ENCODE measurements at places on chromosomes 12 and 14.

GRCh38 chr12:91357381-91357780, 174.8 kb upstream of the DCN start:
- no peak for DNase-seq

DNA sequence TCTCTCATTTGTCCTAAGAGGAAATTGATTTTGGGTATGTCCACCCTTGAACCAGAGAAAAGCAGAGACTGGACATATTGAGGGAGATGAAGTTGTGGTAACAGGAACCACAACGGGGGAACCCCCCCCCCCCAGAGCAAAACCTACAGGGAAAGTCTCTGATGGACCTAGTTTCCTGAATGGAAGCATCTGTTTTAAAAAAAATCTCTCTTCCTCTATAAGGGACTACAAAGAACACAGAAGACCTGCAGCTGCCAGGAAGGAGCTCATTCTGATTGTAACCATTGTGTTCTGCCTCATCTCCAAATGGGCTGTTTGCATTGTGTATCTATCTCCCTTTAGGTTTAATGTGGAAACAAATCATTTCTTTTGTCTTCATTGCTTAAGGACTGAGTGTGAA, 13.4 kb downstream of the C1S start:
- DNase-seq: no peak

DNA sequence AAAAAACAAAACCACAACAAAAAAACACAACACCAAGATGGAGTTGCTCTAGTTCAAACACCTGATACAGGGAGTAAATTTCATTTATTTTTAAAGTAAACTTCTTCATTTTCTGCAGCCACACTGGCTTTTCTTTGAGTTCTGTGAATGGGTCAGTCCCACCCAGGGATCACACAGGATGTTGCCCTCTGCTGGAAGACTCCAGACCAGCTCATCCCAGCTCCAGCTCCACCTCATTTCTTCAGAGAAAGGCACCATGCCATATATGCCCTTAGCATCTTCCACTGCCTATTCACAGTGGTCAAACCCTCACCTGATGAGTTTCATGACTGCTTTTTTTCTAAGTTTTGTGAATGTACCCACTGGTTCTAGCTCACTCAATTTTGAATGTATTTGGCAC, 8.0 kb downstream of the GLIPR1 start:
- DNase-seq: no peak

GRCh38 chr12:51846911-51847642, 1.4 kb downstream of the FIGNL2 start:
- no peak for DNase-seq

GRCh38 chr14:104107611-104108569, 22.4 kb downstream of the ASPG start:
- DNase-seq: no peak

DNA sequence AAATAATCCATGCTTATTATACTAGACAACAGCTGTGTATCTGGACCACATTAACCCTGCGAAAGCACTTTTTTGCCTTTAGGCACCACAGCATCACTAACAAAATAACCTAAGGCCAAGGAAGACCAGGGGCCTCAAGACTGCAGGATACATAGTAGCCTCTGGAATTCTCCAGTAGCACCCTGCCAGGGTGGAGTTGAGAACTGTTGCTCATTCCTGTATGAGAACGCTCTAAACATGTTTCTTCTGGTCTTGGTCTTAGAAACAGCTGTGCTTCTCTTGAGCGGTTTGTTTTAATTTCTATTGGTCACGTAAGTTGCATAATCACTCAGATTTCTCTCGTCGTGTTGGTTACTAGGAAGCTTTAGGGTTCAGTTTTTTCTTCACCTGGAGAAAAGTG, 7.9 kb downstream of the B4GALNT3 start:
- DNase-seq: no peak

DNA sequence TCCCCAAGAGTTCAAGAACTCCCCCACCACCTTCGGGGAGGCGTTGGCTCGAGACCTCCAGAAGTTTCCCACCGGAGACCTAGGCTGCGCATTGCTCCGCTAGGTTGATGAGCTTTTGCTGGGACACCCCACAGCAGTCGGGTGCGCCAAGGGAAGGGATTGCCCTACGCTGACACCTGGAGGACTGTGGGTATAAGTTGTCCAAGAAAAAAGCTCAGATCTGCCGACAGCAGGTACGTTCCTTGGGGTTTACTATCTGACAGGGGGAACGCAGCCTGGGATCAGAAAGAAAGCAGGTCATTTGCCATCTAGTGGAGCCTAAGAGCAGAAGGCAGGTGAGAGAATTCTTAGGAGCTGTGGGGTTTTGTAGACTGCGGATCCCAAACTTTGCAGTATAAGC, 98.8 kb downstream of the FRMD6 start:
- DNase-seq: no peak

- no peak for DNase-seq
Measured at GRCh38 chr12:24034160-24034559, 84.7 kb upstream of the SOX5 start.

GRCh38 chr12:52860102-52860823, 11.5 kb upstream of the KRT78 start:
- DNase-seq: no peak

- DNase-seq: no peak
Measured at GRCh38 chr12:103728323-103728722, 112.7 kb downstream of the NT5DC3 start.

GRCh38 chr14:98752660-98753059, 519.3 kb downstream of the BCL11B start:
- DNase-seq: no peak

- DNase-seq: peak; percentile 39
Measured at GRCh38 chr12:50314636-50315312, 31.5 kb upstream of the LIMA1 start.

DNA sequence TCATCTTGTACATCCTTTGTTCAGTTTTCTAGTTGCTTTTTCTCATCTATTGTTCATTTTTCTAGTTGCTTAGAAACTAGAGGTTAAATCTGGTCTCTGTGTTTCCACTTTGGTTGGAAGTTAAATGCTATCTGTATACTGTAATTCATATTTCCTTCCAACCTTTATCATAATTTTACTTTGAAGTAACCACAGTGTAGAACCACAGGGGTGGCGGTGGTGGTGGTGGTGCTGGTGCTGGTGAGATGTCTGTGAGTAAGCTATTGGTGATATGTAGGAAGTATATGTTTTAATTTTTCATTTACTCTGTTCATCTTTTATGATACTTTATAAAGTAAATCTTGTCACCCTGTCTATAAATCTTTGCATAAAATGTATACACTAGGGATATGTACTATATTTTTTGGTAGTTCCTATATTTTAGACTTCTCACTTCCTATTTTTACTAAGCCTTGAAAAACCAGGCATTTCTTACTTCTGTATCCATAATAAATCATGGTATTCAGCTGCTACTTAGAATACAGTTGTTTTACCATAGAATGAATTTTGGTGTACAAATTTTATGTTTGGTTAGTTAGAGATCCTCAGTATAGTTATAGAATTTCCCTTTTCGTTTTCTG, 31.9 kb downstream of the CCDC91 start:
- no peak for DNase-seq

- peak; percentile 10 for DNase-seq
Measured at GRCh38 chr12:32454075-32454474, 54.7 kb downstream of the FGD4 start.

GRCh38 chr12:44029194-44029593, 193.3 kb downstream of the TMEM117 start:
- no peak for DNase-seq

DNA sequence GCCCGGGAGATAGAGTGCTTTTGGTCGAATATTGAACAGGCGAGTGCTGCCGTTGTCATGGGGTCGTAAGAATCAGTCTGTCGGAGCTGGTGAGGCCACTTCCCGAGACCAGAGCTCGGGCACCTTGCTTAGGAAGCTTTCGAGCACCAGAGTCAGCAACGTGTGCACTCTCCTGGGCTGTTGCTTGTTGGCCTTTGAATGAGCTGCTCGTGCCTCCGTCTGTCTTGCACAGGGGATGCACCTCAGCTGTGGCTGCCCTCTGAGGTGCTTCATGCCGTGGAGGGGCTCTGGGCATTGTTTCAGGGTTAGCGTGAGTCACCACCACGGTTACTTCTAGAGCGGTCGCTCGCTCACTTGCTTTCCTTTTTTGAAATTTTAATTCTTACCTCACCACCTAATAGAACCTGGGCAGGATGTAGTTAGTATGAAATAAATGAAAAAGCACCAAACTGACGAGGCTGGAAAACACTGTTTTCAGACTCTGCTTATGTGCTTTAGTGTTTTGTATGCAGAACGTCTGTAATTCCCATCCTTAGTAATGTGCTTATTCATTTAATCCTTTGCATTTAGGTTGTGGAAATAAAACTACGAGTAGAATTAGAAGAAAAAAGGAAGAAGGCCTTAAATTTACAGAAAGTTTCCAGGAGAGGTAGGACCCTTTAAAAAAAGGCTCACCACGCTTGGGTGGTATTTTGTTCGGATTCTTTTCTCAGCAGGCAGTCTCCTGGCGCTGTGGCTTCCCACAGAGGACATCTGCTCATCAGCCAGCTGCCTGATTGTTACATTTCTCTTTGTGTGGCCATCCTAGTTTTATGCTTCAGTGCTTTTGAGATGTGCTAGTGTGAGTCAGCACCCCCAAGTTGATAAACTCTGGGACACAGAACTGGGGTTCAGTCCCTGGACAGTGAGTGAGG, 40.6 kb downstream of the EP400 start:
- DNase-seq: no peak

DNA sequence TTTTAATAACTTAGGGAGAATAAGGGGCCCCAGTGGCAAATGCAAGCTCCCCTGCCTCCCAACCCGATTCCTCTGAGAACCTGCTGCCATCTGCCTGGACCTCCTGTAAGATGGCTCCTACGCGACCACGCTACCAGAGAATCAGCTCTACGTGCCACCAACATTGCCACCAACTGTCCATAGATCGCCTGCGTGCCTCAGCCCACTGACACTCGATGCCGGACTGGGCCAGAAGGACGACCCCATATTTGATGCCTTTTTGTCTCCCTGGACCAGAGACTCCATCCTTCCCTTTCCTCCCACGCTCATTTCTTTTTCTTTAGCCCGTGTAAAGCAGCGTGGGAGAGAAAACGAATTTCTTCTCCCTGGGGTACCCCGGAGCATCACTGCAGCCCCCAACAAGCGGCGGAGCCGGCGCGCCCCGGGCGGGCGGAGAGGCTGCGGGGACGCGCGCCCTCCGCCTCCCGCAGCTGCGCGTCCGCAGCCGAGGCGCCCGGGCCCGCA, 565 bp upstream of the KLHL42 start:
- no peak for DNase-seq

DNA sequence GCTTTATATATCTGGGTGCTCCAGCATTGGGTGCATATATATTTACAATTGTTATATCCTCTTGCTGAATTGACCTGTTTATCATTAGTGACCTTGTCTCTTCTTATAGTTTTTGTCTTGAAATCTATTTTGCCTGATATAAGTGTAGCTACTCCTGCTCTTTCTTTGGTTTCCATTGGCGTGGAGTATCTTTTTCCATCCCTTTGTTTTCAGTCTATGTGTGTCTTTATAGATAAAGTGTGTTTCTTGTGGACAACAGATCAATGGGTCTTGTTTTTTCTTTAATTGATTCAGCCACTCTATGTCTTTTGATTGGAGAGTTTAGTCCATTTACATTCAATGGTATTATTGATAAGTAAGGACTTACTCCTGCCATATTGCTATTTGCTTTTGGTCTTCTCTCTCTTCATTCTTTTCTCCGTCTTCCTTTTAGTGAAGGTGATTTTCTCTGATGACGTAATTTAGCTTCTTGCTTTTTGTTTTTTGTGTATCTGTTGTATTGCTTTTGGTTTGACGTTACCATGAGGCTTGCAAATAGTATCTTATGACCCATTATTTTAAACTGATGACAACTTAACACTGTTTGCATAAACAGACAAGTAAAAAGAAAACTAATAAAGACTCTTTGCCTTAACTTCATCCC, 347.6 kb downstream of the TMEM121 start:
- no peak for DNase-seq

DNA sequence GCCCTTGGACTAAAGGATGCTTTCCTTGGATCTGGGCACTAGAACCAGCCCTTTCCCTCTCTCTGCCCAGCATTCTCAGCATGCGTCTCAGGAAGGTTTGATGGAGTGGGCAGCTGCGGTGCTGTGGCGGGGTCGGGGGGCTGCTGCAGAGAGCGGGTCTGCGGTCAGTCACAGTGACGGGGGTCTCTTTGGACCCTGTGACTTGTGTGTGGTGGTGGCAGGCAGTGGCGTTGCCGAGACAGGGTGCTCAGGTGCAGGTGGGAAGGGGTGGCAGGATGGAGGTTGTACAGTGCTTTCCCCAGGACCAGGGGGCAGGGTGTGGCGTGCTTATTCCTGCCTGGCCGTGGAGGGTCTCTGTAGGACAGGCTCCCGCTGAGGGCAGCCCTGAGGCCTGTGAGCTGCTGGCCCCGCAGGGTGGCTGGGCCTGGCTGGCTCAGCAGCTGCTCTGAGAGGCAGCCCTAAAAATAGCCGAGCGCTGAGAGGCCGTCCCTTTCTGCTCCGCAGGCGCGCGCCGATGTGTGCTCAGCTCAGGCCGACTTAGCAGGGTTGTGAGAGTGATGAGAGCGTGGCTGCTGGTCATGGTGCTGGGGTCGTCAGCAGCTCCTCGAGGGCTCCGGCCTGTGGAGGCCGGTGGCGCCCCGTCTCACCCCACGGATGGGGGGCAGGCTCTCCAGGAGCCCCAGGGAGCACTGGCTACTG, 9.7 kb downstream of the PACS2 start:
- no peak for DNase-seq

GRCh38 chr12:18895946-18896345, 158.0 kb downstream of the CAPZA3 start:
- DNase-seq: no peak

DNA sequence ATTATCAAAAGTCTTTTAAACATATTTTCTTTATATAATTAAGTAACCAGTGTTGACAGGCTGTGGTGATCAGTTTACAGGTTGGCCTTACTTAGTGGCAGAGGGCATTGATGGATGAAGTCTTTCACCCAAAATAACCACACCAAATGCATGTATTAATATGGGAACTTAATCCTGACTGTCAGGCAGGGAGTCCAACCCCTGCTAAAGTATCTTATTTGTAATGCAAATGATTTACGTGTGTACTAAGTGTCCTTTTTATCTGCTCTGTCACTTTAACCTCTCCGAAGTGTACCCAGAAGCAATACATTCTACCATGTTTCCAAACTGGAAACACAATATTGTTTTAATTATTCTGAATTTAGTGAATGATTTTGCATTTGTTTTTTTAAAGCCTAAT, 1.4 kb downstream of the MYBPC1 start:
- no peak for DNase-seq

DNA sequence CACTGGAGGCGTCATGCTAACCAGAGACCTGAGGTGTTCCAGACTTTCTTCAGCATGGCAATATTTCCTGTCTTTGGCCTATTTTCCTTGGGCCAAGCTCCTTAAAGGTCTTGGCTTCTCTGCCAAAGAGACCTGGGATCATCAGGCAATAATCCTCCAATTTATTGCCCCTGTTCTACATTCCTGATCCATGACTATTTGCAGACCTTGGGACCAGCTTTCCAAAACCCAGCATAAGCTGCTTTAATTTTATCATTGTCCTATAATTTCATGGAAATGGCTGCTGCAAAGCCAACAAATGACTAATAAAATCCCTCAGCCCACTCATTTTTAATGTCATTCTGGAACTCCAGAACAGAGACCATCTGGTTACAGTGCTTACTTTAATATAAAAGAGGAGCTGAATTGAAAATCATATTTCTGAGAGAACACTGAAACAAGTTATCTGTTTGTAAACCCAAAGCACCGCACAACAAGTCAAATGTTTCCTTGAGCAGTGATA, 166.9 kb upstream of the BTG1 start:
- DNase-seq: no peak

Data from stromal cell of bone marrow (primary cell).